ENCODE measurements at places on chromosomes 12 and 14.

DNA sequence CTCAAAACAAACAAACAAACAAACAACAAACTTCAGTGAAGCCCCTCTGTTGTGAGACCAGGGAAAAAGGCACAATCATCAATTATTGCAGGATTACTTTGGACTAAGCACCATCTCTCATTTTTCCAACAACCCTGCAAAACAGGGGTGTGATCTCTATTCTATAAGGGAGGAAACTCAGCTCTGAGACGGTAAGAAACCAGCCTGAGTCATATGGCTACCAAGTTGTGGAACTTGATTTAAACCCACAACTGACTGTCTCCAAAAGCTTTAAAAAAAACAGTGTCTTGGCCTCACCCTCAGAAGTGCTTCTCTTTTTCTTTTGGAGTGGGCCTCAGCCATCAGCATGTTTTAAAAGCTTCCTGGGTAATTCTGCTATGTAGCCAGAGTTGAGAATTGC is 49.8 kb downstream of the RIN3 start:
- DNase-seq, result no peak

GRCh38 chr12:32264961-32265360 is 134.4 kb upstream of the FGD4 start:
- no peak for DNase-seq

DNA sequence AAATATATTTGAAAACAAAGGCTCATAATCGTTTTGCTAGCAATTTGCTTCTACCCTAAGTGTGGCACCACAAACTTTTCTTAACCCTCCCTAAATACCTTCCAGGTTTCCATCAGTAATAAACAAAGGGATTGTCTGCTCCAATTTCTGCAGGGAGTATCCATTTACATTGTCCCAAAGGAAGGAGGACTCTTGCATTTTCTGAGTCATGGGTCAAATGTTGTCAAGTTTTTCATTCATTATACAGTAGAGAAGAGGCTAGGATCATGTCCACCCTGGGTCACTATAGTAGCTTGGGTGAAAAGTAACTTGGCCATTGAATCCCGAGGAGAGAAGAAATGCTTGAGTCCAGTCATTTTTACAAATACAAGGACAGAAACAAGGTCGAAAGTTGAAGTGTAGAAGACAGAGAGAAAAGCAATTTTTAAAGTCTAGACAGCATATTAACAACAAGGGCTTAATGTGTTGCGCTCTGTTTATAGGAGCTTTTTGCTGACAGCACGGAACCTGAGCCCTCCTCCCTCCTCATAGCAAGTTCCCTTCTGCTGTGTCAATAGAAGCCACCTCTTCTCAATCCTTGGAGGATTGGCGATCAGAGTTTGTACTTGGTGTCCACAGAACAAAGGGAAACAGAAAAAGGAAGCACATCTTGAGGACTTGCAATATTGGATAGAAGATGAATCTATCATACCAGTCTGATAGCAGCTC is 53.1 kb downstream of the TMEM30B start:
- DNase-seq, result no peak

GRCh38 chr14:75299059-75299458 is 20.4 kb downstream of the FOS start:
- no peak for DNase-seq

DNA sequence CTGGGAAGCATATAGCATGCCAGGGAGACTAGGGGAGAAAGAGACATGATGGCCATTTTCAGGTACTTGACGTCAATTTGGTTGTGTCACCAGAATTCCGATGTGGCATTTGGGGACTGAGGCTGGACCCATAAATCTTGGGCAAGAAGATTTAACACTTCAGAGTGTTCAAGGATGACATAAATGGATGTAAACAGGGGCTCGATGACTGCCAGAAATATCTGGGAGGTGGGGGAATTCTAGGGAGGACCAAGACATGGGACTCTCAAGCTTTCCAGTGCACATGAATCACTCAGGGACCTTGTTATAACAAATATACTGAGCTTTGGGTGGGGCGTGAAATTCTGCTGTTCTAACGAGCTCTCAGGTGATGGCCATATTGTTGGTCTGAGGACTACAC is 17.8 kb downstream of the HAL start:
- DNase-seq, result no peak

All from stimulated activated CD8-positive, alpha-beta memory T cell treated with anti-CD3 and anti-CD28 coated beads, Interleukin-7, amount 100 ng/mL, for 4 hours (primary cell).